ENCODE measurements at places on chromosomes 2 and 18. TPM values are rescaled to one million over a fixed set of nuclear protein-coding genes. Genes with fewer than 3 reads are reported as not detected.

GRCh38 chr2:240626531-240627300 lies 1.4 kb downstream of the GPR35 start:
- DNase-seq: no peak

Gene NEMP2
- 11.2 TPM for polyA plus RNA-seq

- DNase-seq: no peak
These were observed 246.8 kb downstream of the RAD51AP2 start for GRCh38 chr2:17271416-17271815.

GRCh38 chr2:80499095-80499494 lies 194.5 kb upstream of the LRRTM1 start:
- peak; percentile 39 for DNase-seq

DNA sequence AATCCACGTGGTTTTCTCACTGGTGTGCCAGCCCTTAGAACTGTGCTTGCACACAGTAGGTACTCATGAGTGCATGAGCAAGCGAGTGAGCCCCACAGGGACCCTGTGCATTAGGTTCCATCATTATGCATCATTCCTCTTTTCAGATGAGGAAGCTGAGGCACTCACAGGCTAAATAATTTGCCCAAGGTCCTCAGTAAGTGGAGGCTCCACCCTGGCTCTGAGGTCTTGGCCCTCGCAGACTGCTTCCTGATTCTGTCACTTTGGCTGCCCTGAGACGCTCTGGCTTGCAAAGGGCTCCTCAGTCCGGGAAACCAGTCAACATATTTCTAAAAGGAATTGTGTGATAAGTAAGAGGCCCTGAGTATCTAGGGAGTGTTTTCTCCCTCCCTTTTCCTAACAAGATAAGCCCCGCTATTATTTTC lies 71.7 kb downstream of the IL1R2 start:
- peak; percentile 42 for DNase-seq

GRCh38 chr2:95058466-95058988 lies 33.0 kb downstream of the MAL start:
- DNase-seq: no peak

GRCh38 chr2:164014068-164014731 lies 278.4 kb upstream of the FIGN start:
- peak; percentile 21 for DNase-seq

DNA sequence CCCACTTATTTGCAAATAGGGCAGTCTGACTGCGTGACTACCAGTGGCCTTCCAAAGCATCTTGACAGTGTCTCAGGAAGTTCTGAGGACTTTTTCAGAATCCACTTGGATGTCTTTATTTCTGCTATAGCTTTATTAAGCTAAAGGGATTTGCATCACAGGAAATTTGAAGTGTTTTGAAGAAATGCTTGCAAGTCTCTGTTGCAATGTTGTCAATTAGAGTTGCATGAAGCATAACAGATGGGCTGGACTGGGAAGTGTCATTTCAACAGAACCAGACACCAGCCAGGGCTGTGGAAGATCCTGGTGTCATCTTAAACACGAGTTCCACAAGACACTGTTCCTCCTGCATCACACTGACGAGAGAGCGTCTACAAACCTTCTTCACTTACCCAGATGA lies 224.5 kb downstream of the EN1 start:
- DNase-seq: no peak

DNA sequence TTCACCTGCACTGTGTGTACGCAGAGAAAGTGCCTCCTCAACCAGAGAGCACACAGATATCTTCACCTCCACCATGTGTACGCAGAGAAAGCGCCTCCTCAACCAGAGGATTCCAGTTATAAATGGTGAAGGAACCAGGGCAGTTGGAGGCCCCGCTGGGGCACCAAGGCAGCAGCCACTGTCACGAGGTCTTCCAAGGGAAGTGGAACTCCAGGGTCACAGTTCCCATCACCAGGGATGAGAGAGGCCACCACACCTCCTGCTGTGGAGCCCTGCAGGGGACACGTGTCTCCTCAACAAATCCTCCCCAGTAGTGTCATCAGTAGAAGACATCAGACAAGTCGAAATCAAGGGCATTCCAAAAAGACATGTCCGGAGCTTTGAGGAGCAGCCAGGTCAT lies 28.2 kb upstream of the NFATC1 start:
- DNase-seq: no peak

Gene ABCG5
- polyA plus RNA-seq: 0.84 TPM

GRCh38 chr2:161044921-161045320 lies 115.3 kb upstream of the TANK start:
- no peak for DNase-seq

Gene COL5A2
- 133 TPM for polyA plus RNA-seq

DNA sequence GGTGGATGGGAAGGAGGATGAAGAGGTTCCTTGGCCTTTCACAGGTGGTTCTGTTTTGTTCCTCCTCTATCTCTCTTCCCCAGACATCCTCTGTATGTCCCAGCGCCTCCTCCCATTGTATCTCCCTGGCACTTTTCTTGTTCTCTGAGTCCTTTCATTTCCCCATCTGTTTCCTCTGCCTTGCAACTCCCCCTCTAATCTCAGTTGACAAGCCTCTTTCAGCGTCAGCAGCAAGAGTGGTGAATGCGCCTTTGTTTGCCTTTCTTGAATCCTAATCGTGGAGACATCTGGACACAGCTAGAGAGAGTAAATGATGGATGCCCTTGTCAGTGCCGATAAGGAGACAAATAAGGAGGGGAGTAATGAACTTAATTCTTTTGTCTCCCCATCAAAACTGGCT lies 167.0 kb downstream of the NDUFA10 start:
- no peak for DNase-seq

- DNase-seq: no peak
These were observed 72.3 kb upstream of the ST3GAL5 start for GRCh38 chr2:85961053-85961452.

Gene SPR
- polyA plus RNA-seq: 13.0 TPM

Gene C1QL2
- polyA plus RNA-seq: not detected

Gene LYPD1
- 115 TPM for polyA plus RNA-seq

Gene ANTXR1
- 70.8 TPM for polyA plus RNA-seq

Gene HTR2B
- polyA plus RNA-seq: 12.2 TPM

DNA sequence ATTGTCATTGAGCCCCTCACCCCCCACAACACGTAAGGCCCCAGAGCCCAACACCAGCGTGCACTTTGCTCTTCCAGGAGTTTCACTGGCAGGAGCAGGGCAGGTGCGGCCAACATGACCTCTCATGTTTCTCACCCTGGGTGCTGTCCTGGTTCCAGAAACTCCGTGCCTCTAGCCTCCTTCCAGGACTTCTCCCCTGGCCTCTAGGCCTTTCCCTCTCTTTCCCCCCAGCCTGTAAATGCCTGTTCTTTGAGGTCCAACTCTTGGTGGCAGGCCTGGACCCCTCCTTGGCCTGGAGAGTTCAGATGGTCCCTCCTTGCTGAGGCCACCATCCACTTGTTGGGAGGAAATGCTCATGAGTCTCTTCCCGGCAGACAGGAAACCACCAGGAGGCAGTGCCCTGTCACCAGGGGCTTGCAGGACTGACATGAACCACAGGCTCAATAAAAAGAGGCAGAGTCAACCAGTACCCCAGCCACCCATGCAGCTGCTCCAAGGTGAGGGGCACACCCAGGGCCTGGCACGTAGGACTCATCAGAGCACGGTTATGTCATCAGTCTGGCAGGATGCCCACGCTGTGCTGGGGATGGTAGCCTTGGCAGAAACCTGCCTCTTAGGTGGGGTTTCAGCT lies 1.5 kb downstream of the MALL start:
- DNase-seq: no peak

Gene DNER
- polyA plus RNA-seq: 58.5 TPM

- DNase-seq: no peak
These were observed 2.8 kb downstream of the ASB18 start for GRCh38 chr2:236261452-236261851.

Gene C1GALT1C1L
- polyA plus RNA-seq: 3.0 TPM

DNA sequence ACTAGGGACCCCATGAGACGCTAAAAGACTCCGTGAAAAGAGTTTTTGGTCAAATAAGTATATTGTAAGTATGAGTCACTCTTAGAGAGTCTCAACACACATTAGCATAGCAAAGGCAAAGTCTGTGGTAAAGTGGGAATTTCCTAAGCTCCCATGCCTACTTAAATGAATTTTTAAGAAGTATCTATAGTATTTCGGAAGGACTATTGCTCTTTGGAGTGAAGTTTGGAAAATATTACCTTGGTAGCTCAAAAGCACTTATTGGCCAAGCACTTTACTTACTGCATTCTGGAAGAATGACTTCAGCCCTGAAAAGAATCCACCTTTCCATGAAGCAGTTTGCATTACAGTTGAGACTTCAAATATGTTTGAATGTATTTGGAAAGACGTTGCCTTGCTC lies 57.1 kb downstream of the CAVIN2 start:
- no peak for DNase-seq

Gene CHPF
- 34.6 TPM for polyA plus RNA-seq

Gene FRZB
- 9.3 TPM for polyA plus RNA-seq

Gene APLF
- polyA plus RNA-seq: 3.7 TPM

Gene C2orf80
- polyA plus RNA-seq: 0.27 TPM

Gene LYPD6B
- 33.6 TPM for polyA plus RNA-seq

Gene FAM124B
- 2.3 TPM for polyA plus RNA-seq

GRCh38 chr2:71680925-71681324 lies 227.6 kb downstream of the DYSF start:
- DNase-seq: no peak

GRCh38 chr2:96120091-96120720 lies 3.8 kb upstream of the ADRA2B start:
- DNase-seq: no peak

- DNase-seq: no peak
These were observed 4.2 kb upstream of the CTDSP1 start for GRCh38 chr2:218395456-218395825.

- DNase-seq: no peak
These were observed 33.8 kb upstream of the NFATC1 start for GRCh38 chr18:79361766-79362522.

DNA sequence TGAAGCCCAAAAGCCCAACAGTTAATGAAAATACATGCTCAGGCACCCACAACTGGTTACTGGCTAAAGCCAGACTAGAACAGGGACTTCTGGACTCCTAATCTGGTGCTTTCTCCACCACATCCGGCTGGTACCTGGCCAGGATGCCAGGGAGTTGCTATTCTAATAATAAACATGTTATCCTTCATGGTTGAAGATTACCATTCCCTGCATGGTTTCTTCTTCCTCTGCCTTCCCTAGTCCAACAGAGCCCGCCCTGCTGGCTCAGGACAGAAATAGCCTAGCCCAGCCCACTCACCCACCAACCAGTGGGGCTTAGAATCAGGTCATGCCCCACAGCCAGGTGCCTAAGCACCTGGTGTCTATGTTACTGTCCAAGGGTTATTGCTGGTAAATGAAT lies 184.2 kb downstream of the TMEM247 start:
- no peak for DNase-seq

DNA sequence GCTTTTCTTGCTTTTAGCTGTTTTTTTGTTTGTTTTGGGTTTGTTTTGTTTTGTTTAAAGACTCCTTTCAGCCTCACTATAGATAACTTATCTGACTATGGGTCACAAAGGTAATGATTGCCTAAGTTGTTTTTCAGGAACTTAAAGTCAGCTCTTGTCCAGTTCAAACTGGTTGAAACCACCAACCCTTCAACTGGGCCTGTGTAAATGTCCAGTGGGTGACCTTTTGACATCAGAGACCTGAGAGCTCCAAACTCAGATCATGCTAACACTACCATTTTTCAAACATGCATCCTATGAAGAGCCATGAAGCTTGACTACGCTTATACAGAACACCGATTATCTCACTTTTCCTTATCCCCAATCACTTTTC lies 144.6 kb upstream of the RMP24 start:
- no peak for DNase-seq

DNA sequence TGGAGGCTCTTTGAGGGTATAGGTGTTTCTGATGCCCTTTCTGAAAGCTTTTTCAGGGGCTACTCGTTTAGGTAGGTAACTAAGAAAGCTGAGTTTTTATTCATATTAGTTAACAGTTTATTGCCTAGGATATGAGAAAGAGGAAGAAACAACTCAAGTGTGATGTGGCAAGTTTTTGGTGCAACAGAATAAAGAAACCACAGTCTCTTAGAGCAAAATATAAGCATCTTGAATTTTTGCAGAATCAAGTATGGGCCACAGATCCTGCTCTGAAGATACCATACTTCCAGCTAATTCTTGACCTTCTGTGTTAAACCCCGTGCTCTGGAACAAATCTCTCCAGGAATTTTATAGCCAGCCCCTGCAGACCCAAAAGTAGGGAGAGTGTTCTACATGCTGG lies 147.7 kb upstream of the SLC1A4 start:
- DNase-seq: no peak

DNA sequence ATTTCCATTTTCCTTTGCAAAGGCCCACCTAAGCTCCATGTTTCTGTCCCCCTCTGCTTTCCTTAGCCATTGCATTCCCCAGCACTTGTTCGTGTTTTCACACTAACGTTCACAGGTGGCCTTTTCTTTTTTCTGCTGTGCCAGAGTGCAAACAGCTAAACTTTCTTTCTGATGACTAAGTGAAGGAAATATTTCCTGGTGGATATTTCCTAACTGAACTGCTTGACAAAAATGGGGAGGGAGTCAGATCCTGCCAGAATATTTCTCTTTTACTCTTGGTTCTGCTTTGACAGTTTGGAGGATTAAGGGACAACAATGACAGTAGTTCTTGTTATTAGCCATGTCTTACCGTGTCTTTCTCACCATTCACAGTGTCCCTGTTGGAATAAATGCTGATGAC lies 344.0 kb downstream of the ARHGAP15 start:
- DNase-seq: no peak

Gene METTL21A
- 27.2 TPM for polyA plus RNA-seq

- no peak for DNase-seq
These were observed 24.4 kb downstream of the NMS start for GRCh38 chr2:100494712-100495111.

DNA sequence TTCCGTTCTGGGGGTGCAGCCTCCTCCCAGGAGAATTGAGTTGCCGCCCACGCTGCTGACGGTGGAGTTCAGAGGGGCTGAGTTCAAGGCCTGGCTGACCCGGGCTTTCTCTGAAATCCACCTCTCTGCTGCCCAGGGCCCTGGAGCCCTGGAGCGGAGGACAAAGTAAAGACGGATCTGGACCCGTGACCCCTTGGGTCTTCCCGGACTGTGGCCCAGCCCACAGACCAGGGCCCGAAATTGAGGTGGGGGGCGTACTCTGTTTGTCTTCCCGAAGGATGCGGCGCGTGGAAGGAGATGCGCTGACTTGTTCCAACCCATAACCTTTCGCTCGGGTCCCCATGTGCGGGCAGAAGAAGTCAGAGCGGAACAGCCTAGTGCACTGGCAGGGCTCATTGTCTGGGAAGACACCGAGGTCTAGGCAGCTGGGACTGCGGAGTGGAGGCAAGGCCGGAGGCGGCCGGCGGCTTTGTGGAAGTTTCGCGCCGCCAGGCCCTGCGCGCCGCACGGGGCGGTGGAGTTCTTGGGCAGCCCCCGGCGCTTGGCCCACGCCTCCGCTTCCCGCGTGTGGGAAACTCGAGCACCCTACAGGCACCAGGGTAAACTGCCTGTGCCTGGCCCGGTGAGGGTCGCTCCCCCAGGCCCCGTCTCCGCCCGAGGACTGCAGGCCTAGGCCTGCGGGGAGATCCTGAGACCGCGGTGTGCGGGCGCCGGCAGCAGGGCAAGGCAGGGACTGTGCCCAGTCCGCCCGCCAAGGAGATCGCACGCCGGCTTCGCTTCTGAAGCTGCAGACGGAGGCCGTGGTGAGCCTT lies 9.8 kb downstream of the POU3F3 start:
- no peak for DNase-seq
